Karpas-422 (cell line): ENCODE measurements at places on chromosomes 5 and 9. TPM values are rescaled to one million over a fixed set of nuclear protein-coding genes. Genes with fewer than 3 reads are reported as not detected.

- DNase-seq: no peak
- no peaks in the 10 kb centered on the region for H3K36me3 ChIP-seq
- H3K4me3 ChIP-seq: no peak overlapping the region
- no peaks in the 10 kb centered on the region for H3K27me3 ChIP-seq
- H3K27ac ChIP-seq: no peak overlapping the region
Measured at GRCh38 chr9:127255692-127256091, 8.9 kb upstream of the GARNL3 start.

Gene ASPN
- total RNA-seq: not detected in 2 replicates

DNA sequence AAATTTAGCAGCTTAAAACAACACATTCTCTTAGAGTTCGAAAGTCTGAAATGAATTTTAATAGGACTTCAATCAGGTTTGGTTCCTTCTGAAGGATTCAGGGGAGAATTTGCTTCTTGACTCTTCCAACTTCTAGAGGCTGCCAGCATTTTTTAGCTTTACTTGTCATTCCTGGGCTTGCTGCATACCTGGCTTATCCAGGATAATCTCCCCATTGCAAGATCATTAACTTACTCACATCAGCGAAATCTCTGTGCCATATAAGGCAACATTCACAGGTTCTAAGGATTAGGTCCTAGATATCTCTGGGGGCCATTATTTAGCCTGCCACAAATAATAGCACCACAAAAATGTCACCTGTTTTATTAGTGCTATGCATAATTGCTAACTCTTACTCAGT lies 46.2 kb upstream of the PCSK5 start:
- no peaks in the 10 kb centered on the region for H3K36me3 ChIP-seq
- no peaks in the 10 kb centered on the region for H3K4me1 ChIP-seq
- H3K4me3 ChIP-seq: no peak overlapping the region
- no peaks in the 10 kb centered on the region for H3K27me3 ChIP-seq
- no peak overlapping the region for H3K27ac ChIP-seq

GRCh38 chr5:14383923-14384322 lies 197.7 kb upstream of the OTULINL start:
- no peak for DNase-seq
- H3K27ac ChIP-seq: no peak overlapping the region
- no peaks in the 10 kb centered on the region for H3K4me1 ChIP-seq
- no peak overlapping the region for H3K4me3 ChIP-seq
- H3K36me3 ChIP-seq: no peaks in the 10 kb centered on the region

GRCh38 chr5:107867266-107867665 lies 196.5 kb upstream of the EFNA5 start:
- no peaks in the 10 kb centered on the region for H3K36me3 ChIP-seq
- H3K27me3 ChIP-seq: no peaks in the 10 kb centered on the region
- DNase-seq: no peak
- H3K4me3 ChIP-seq: no peak overlapping the region

DNA sequence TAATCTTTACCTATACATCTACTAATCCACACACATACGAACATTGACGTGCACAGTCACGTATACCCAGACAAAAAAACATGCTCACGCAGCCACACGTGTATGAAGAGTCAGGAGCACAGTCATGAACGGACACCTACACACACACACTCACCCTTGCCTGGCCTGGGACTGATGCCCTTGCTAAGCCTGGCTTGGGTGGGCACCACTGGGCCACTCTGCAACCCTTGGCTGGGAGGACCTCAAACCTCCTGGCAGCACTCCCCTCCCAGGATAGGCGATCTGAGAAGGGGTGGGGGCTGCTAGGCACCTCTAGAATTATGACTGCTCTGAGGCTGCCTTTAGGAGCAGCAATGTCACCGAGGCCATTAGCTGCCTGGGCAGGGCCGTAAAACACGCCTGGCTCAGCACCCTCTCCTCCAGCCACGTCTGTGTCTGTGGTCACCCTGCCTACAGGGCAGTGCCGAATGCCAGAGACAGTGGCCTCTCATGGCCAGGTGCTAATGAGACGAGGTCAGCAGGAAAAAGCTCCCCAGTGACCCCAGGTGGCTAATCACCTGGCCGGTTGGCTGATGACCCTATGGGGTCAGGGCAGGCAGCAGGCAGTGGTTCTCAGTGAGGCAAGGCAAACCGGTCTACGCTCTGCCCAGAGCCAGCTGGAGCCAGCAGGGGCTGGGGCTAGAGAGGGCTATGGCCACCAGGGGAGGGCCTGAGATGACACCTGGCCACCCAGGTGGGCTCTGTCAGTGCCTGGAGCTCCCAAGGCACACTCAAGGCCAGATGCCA lies 33.7 kb upstream of the MVB12B start:
- no peaks in the 10 kb centered on the region for H3K27me3 ChIP-seq
- H3K4me1 ChIP-seq: no peaks in the 10 kb centered on the region
- no peak overlapping the region for H3K4me3 ChIP-seq
- no peak for DNase-seq
- no peaks in the 10 kb centered on the region for H3K36me3 ChIP-seq
- H3K27ac ChIP-seq: no peak overlapping the region

- no peak overlapping the region for H3K4me3 ChIP-seq
- H3K27me3 ChIP-seq: no peaks in the 10 kb centered on the region
- no peak overlapping the region for H3K27ac ChIP-seq
- DNase-seq: no peak
Measured at GRCh38 chr9:99762470-99762869, 59.2 kb upstream of the NR4A3 start.

Gene RASEF
- 0.04 and 0.15 TPM in 2 replicates for total RNA-seq

Gene CDX1
- not detected in 2 replicates for total RNA-seq

Gene HRCT1
- not detected in 2 replicates for total RNA-seq

- H3K36me3 ChIP-seq: no peaks in the 10 kb centered on the region
- no peaks in the 10 kb centered on the region for H3K4me1 ChIP-seq
- no peak overlapping the region for H3K27ac ChIP-seq
Measured at GRCh38 chr5:45609661-45610060, 86.5 kb downstream of the HCN1 start.
